ENCODE measurements at places on chromosomes 11 and 22.

- peak; percentile 27 for DNase-seq
Observed at GRCh38 chr22:16854631-16855030, 29.4 kb upstream of the XKR3 start.

- no peak for DNase-seq
Observed at GRCh38 chr11:119469506-119469905, 46.5 kb upstream of the THY1 start.

- DNase-seq, result no peak
Observed at GRCh38 chr22:20567993-20568417, 60.6 kb downstream of the MED15 start.

- no peak for DNase-seq
Observed at GRCh38 chr11:73662445-73663157, 16.2 kb downstream of the PLEKHB1 start.

- DNase-seq, result no peak
Observed at GRCh38 chr22:37824674-37825641, 1.8 kb downstream of the GALR3 start.

GRCh38 chr22:35445933-35446332 lies 46.0 kb downstream of the MCM5 start:
- no peak for DNase-seq
